ENCODE measurements at places on chromosomes 5 and 9.

- no peak for DNase-seq
Measured at GRCh38 chr5:31680528-31680927, 41.6 kb downstream of the PDZD2 start.

GRCh38 chr5:28430565-28431178, 1392.3 kb upstream of the CDH9 start:
- DNase-seq = no peak

DNA sequence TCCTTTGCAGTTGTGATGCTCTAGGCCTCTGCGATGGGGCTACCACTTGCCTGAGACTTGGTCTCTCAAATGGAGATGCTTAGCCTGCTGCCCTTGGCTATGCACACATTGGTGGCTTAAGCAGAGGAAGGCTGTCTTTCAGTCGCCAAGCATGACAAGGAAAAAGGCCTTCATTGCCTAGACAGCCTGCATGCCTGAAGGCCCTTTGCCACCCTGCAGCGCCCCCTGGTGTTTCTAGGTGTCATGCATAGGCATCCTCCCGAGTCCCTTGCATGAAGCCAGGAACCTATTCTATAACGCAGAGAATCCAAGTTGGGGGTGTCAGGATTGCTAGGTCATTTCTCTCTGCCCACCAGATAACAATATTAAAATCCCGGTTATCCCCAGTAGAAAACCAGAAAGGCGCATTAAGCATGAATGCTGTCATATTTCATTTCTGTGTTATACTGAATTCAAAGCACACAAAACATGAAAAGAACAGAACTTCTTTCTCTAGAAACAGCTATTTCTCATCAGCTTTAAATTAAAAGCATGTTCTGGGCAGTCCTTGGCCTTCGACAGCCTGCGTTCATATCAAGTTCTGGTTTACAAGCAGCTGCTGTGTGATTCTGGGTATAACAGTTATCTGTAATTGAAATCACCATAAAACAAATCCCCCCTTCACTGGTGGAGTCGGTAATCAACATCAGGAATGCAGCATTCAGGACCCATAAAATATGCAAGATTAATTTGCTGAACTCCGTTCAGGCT, 59.7 kb upstream of the TRPC7 start:
- no peak for DNase-seq

DNA sequence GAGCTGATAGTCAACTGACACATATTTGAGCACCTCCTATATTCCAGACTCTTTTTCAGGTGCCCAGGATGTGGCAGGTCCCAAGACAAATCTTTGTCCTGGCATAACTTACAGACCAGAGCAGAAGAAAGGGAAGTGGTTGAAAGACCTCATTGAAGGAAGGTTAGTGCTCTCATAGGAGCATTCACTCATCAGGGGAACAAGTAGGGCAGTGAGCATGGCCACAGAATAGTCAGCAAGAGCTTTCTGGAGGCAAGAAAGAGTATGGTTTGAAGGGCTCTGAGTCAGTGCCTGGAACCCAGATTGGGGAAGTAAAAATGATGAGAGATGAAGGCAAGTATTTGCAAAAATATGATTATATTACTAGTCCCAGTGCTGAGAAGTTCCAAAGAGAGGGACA, 25.0 kb upstream of the ERMP1 start:
- no peak for DNase-seq

DNA sequence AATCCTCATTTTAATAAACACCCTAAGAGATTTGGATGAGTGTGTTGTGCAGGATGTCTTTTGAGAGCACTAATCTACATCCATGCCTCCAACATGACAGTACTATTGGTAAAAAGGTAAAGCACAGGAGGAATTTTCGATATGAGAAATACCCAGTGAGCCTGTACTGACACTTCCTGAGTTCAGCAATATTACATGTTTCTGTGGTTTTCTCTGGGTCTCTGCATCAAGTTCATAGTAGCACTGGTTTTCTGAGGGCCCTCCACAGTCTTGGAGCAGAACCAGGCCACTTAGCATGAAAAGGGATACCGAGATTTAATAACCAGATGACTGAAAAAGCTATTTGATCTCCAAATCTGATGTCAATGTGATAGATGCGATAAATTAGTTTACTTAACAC, 524.1 kb downstream of the TMEM38B start:
- DNase-seq = no peak

GRCh38 chr5:67672636-67673035, 476.0 kb upstream of the CD180 start:
- DNase-seq = no peak

GRCh38 chr5:42592401-42593140, 164.0 kb upstream of the CCDC152 start:
- DNase-seq = no peak

- no peak for DNase-seq
Measured at GRCh38 chr9:93303806-93304573, 120.1 kb downstream of the WNK2 start.

- no peak for DNase-seq
Measured at GRCh38 chr5:93297116-93297515, 283.9 kb downstream of the NR2F1-AS1 start.

GRCh38 chr5:10500669-10501068, 59.0 kb downstream of the ROPN1L start:
- DNase-seq = no peak

- DNase-seq = no peak
Measured at GRCh38 chr5:181151146-181151545, 3.8 kb downstream of the OR2V2 start.

DNA sequence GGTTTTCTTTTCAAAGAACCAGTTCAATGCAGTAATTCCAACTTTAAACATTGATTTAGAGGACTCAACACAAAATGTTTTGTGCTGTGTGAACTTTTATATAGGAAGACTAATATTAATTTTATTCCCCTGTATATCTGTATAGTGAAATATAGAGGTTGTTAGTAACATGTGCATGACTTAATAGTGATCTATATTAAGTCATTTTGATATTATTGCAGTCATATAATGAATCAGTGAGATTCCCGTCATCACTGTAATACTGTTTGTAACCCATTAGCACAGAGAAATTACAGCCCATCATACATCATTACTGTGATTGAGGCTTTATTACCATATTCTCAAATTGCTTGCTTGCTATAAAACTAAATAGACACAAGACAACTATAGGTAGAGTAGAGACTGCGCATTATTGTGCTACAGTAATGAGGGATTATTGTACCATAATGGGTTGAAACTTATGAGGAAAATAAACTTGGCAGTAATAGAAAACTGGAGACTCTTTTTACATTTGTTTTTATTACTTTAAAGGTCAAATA, 170.7 kb downstream of the RANBP17 start:
- no peak for DNase-seq

GRCh38 chr9:135959814-135960213, 1.4 kb downstream of the UBAC1 start:
- no peak for DNase-seq

GRCh38 chr9:121364077-121364476, 6.0 kb downstream of the STOM start:
- no peak for DNase-seq

GRCh38 chr5:88393042-88393441, 124.4 kb upstream of the TMEM161B start:
- no peak for DNase-seq

- no peak for DNase-seq
Measured at GRCh38 chr5:11261241-11261640, 500.2 kb upstream of the DAP start.

GRCh38 chr9:125455132-125455531, 193.5 kb downstream of the GAPVD1 start:
- no peak for DNase-seq

DNA sequence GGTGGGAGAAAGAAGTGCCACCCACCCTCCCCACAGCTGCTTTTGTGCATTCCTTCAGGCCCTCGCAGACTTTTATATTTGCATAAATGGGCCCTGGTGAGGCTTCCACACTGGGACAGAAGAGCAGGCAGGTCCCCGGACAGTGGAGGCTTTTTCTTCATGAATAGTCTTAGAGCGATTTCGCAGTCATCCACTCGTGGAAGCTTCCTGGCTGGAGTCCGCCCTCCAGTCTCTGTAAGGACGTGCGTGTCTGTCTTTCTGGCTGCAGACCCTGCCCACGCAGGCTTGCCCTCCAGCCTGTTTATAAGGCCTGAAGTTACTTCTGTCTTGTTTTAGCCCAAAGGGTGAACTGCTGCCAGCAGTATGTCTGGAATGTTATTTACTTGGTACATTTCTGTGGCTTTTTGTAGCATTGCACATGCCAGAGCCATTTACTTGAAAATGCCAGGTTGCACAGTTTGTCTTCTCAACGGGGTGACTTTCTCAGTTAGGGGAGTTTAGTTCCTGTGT, 195.7 kb downstream of the AOPEP start:
- DNase-seq = no peak

GRCh38 chr5:167969998-167970397, 321.4 kb upstream of the WWC1 start:
- DNase-seq = no peak

DNA sequence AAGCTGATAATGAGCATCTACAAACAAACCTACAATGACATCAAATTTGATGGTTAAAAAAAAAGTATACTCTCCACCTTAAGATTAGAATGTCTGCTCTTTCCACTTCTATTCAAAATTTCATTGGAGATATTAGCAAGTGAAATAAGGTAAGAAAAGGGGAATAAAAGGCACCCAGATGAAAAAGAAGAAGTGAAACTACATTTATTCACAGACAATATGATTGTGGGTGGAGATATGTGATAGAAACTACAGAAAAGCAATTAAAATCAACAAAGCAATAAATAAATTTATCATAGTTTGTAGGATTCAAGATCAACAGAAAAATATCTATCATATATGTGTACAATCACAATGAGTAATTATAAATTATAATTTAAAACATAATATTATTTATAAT, 395.1 kb upstream of the CCNH start:
- no peak for DNase-seq

- no peak for DNase-seq
Measured at GRCh38 chr5:96808868-96809558, 1.3 kb upstream of the ERAP1 start.

- no peak for DNase-seq
Measured at GRCh38 chr5:154818471-154819116, 31.8 kb downstream of the FAXDC2 start.

DNA sequence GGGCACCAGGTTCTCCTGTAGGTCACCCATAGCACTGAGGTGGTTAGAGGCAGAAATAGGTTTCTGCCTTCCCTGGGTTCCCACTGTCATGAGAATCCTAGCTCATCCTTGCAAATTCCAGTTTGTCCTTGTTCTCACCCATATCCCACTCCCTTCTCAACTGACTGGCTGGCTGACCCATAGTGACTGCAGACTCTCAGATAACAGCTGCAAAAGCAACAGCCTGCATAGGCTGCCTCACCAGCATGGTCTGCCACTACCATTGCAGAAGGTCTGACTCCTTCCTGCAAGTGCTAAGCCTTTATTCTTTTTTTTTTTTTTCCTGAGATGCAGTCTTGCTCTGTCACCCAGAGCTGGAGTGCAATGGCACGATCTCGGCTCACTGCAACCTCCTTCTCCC, 194.0 kb downstream of the SEMA6A start:
- no peak for DNase-seq

- no peak for DNase-seq
Measured at GRCh38 chr9:79145442-79145841, 426.3 kb upstream of the TLE4 start.

- no peak for DNase-seq
Measured at GRCh38 chr5:150073677-150074076, 12.7 kb downstream of the CSF1R start.

DNA sequence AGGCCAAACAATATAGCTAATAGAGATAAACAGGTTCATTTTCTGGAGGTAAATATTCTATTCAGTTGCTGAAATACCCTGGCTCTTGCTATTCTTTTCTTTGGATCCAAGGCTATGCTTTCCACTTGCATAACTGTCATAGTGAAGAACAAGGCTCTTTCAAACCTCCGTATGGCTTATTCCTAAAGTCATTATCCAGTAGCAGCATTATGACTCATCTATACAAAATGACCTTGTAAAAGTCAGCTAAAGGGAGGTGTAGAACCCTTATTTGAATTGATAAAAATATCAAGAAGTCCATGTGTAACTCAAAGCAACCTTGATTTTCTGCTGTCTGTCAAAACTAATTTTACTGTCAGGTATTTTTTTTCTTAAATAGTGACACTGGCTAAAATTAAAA, 447.8 kb downstream of the PLK2 start:
- no peak for DNase-seq

DNA sequence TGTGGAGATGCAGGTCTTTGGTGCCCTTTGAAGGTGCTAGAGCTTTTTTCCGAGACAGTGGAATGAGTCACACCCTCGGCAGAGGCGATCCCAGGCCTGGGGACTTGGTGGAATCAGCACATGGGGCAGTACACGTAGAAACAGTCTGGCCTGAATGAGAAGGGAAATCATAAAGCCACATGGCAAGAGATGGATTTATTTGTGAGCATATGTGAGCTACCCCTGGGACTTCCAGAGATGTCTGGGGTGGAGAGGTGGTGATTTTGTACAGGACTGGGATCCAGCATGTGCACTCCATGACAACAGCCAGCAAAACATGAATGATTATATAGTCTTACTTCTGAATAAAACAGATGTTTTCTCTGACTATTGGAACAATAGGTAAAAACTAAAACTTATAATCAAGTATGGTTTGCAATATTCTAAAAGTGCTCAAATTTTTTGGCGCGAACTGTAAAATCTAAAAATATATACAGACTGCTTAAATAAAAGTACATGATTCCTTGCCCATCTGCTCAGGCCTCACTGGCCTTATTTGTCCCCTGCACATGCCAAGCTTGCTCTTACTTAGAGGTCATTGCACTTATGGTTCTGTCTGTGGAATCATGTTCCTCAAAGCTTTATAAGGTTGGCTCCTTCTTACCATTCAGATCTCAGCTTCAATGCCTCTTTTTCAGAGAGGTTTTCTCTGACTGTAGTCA, 54.7 kb upstream of the SMARCA2 start:
- DNase-seq = no peak

GRCh38 chr9:23820451-23821374, 5.3 kb downstream of the ELAVL2 start:
- no peak for DNase-seq

DNA sequence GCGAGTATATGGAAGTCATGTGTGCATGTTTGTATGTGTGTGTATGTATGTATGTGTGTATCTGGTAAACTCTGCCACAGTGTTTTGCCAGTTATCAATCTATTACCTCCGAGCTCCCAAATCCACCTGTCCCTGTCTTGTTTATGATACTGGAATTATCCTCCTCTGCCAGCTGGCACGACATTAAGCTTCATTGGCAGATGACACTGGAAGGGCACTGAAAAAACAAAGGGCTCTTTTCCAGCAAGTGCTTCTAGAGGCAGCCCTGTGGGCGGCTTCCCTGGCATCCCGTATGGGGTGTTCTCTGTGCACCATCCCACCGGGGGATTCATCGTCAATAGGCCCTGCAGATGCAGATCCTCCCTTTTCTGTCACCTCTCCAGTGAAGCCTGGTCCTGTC, 221.5 kb downstream of the MSX2 start:
- DNase-seq = no peak

DNA sequence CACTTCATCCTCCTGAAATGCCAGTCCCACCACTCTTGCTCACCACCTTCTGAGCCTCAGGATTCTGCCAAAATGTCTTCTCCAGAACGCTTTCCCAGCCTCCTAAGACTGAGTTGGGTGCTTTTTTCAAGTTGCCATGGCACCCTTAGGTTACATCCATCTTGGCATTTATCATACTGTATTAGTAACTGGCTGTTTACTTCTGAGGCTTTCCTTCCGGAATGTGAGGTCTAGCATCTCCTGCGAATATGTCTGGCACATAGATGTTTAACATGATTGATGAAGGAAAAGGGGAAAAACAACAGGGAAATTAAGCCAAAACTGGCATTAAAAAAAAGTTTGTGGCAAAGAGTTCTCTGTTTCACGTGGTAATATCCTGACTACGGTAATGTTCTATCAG, 24.9 kb downstream of the RNF130 start:
- no peak for DNase-seq

All from stimulated activated CD8-positive, alpha-beta memory T cell treated with anti-CD3 and anti-CD28 coated beads, Interleukin-4, amount 100 ng/mL, for 1 hour (primary cell).